ENCODE measurements at places on chromosomes 5 and 9. TPM values are rescaled to one million over a fixed set of nuclear protein-coding genes. Genes with fewer than 3 reads are reported as not detected.

PRRT1B gene
- not detected for total RNA-seq

IL3 gene
- total RNA-seq = 0.47 TPM

TNPO1 gene
- 89.6 TPM for total RNA-seq

RNF180 gene
- total RNA-seq = not detected

NR5A1 gene
- total RNA-seq = not detected

FAM221B gene
- total RNA-seq = not detected

SLC6A7 gene
- total RNA-seq = not detected

SELENOP gene
- total RNA-seq = 0.12 TPM

GABBR2 gene
- total RNA-seq = not detected

RANBP6 gene
- 18.8 TPM for total RNA-seq

CCNG1 gene
- total RNA-seq = 122 TPM

GABRP gene
- total RNA-seq = not detected

OR1Q1 gene
- total RNA-seq = not detected

HAVCR2 gene
- total RNA-seq = 108 TPM

CDX1 gene
- not detected for total RNA-seq

PDCD1LG2 gene
- 1.5 TPM for total RNA-seq

RABGAP1 gene
- total RNA-seq = 24.2 TPM

SHISAL2B gene
- not detected for total RNA-seq

AQP7 gene
- total RNA-seq = not detected

SLC1A3 gene
- total RNA-seq = not detected

KCNIP1 gene
- not detected for total RNA-seq

CFAP77 gene
- total RNA-seq = not detected

SPOCK1 gene
- 0.16 TPM for total RNA-seq

ANKS6 gene
- total RNA-seq = 9.2 TPM

MYMK gene
- not detected for total RNA-seq

IFNK gene
- total RNA-seq = not detected

NMUR2 gene
- not detected for total RNA-seq

CBY3 gene
- not detected for total RNA-seq

LHX3 gene
- total RNA-seq = not detected

SLCO6A1 gene
- total RNA-seq = not detected

RRAGA gene
- total RNA-seq = 49.7 TPM

SOHLH1 gene
- not detected for total RNA-seq

SHROOM1 gene
- total RNA-seq = 11.5 TPM

TEK gene
- total RNA-seq = not detected

MYORG gene
- total RNA-seq = 4.2 TPM

F2R gene
- total RNA-seq = 44.7 TPM

CARTPT gene
- total RNA-seq = not detected

OR1J2 gene
- not detected for total RNA-seq

Measured in activated CD8-positive, alpha-beta memory T cell treated with anti-CD3 and anti-CD28 coated beads, Interleukin-2, amount 10 ng/mL, durations not matched to agents 7 days and 5 days (primary cell).